NCI-H748 treated with DMSO at 0.1 percent for 48 hours (cell line): ENCODE measurements at places on chromosomes 16 and 17.
A peak's percentile ranks its signal among the peaks of the same experiment; 100 is the strongest.

DNA sequence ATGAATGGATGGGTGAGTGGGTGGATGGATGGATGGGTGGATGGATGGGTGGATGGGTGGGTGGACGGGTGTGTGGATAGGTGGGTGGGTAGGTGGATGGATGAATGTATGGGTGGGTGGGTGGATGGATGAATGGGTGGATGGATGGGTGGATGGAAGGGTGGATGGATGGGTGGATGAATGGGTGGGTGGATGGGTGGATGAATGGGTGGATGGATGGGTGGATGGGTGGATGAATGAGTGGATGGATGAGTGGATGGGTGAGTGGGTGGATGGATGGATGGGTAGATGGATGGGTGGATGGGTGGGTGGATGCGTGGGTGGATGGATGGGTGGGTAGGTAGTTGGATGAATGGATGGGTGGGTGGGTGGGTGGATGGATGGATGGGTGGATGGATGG, 13.2 kb upstream of the ATP2C2 start:
- no peak for DNase-seq

GRCh38 chr17:64092952-64093451, 36.9 kb downstream of the ERN1 start:
- DNase-seq: no peak

DNA sequence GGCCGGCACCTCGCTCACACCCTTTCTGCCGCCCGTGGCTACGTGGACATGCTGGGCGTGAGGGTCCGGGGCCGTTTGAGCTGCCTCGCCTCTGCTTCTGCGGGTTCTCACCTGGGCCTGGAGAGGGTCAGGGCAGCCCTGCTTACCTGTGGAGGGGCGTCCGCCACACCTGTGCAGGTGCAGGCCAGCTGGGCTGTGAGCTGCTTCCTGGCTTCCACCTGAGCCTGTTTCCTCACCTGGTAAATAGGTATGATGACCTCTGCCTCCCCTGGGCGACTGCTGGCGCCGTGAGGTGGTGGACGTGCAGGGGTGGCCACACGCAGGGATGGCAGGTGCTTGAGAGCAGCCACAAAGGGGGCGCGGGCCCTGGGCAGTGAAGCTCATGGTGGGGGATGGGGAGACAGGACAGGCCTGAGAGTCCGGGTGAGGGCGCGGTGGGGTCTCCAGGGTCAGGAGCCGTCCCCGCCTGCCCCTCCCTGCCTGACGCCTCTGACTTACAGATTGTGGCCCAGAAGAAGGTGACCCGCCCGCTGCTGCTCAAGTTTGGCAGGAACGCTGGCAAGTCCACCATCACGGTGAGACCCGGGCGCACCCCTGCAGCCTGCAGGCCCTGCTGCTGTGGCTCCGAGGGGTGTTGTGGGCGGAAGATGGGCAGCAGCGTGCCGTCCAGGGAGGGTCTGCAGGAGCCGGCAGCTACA, 7.8 kb downstream of the CPNE7 start:
- DNase-seq: no peak

- DNase-seq: no peak
Measured at GRCh38 chr17:8798846-8799569, at the start of gene MFSD6L. Gene MFSD6L, minus strand, starts transcription at chr17:8799365. Its CDS starts 245 bp downstream, at chr17:8799120.

GRCh38 chr17:55898195-55898594, 147.3 kb downstream of the PCTP start:
- DNase-seq: no peak

GRCh38 chr16:67663151-67663876, 2.6 kb downstream of the PARD6A start:
- no peak for DNase-seq

DNA sequence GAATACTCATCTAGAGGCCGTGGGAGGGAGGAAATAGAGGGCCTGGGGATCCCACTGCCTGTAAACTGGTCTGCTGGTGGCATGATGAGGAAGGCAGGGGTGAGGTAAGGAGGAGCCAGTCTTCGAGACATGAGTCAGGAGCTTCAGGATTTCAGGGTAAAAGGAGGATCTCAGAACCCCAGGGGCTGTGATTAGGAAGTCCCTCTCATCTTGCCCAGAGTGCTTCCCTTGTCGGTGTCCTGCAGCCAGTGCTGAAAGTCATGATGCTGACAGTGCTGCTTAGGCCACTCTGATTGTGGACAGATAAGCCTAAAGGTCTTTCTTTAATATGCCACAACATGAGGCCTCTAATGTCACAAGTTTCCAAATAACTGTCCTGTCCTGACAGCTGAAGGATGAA, 29.6 kb downstream of the COG4 start:
- DNase-seq: no peak

DNA sequence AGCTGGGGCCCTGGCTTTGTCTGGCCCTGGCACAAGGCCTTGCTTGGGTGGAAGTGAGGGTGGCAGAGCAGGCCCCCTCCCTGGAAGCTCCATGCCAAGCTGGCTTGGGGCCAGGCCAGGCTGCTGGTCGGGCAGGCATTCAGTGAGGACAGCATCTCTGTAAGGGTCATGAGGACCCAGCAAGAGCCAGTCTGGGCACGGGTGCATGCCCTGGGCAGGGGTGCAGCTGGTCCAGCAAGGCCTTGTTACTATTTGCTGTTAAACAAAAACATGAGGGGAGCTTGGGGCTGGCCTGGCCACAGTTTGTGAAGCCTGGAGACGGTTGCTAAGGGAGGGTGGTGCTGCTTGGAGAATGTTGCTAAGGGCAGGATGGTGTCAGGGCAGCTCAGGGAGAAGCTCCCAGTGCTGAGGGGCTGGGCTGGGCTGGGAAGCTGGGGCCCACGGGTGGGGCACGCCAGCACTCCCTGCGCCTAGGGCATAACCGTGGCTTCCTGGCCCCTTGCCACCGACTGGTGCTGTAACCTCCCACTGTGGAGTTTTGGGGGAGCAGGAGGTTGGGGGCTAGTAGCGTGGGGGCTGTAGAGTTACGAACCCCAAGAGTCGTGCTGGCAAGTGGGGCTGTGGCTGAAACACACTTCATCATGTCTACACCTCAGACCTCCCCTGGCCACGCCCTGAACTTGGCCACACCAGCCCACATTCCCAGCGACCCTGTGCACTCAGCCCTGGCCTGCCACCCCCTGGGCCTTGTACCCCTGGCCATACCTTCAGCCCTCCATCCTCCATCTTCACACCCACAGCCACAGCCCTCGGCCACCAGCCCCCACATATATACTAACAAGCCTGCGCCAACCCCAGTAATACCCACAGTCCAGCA, 1.6 kb downstream of the TPPP3 start:
- DNase-seq: peak; percentile 27

- DNase-seq: no peak
Measured at GRCh38 chr17:9487406-9487805, 88.2 kb downstream of the STX8 start.

GRCh38 chr17:28928061-28928460, 23.3 kb downstream of the PHF12 start:
- DNase-seq: no peak

GRCh38 chr17:35368081-35368830, 5.2 kb downstream of the SLFN11 start:
- no peak for DNase-seq

- no peak for DNase-seq
Measured at GRCh38 chr16:85335584-85336491, 223.6 kb upstream of the CIBAR2 start.

DNA sequence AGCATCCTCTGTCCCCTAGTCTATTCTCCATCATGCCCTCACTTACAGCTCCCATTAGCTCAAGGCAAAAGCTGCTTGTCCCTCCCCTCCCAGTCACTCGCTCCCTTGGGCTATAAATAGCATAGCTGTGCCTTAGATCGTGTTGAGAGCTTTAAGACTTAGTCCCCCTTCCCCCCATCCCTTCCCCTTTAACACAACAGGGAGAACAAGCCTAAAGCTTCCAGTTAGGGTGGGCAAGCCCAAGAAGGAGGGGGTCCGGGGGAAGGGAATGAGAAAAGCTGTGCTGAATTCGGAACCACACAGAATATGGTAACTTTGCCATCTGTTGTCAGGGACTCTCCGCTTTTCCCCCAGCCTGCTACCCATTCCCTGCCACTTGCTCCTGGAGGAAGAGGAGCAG, 4.9 kb upstream of the HIGD1B start:
- DNase-seq: no peak

DNA sequence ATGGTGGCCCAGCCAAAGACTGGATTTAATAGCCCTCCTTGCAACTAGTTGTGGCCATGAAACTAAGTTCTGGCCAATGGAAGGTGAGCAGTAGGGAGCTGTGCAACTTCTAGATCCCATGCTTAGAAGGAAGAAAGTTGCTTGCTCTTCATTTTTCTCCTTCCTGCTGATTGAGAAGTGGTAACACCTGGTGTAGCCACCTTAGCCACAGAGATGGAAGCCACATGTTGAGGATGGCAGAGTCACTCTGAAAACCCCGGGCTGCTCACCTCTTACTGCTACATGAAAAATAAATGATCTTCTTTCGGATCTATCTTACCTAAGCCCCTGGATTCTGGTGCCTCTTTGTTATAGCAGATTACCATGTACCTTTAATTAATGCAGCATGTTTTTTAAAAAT, 10.3 kb upstream of the ATP5MC1 start:
- DNase-seq: no peak

GRCh38 chr17:83151056-83151441, 71.6 kb downstream of the METRNL start:
- DNase-seq: no peak

DNA sequence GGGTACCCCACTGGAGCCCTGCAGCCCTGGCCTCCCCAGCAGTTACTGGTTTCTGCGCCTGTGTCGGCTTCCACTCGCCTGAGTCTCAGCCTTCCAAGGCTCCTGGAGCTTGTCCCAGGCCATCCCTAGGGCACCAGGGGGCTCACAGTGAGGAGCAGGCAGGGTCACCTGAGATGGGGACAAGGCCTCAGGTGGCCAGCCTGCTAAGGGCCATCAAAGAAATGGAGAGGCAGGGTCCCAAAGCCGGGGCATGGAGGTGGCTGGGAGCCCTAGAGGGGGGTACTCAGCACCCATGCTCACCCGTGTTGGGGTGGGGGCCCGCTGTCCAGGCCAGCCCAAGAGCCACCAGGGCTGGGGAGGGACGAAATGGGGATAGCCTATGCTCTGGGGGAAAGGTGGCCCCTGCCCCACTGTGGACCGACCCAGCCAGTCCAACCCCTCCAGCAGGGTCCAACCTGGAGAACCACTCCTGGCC, 1.3 kb downstream of the FASN start:
- no peak for DNase-seq

DNA sequence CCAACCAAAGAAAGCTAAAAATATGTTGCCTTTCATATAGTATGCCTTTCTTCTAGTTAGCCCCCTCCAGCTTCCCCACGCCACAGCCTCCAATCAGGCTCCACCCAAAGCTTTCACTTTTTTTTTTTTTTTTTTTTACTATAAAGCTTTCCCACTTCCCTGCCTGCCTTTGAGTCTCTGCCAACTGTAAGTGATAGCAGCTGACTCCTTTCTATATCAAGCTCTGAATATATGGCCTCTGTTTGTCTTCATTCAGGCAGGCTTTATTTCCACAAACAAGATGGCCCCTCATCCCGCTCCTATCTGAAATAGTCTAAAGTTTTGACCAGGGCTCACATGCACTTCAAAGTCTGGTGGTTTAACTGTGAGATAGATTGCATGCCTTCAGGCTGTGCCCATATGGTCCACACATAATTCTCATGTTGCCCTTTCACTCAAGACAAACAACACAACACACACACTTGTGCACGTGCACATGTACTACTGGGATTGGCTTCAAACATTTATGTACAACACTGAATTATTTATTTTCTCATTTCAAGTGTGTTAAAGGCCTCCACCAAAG, 39.8 kb upstream of the DYNLRB2 start:
- no peak for DNase-seq

DNA sequence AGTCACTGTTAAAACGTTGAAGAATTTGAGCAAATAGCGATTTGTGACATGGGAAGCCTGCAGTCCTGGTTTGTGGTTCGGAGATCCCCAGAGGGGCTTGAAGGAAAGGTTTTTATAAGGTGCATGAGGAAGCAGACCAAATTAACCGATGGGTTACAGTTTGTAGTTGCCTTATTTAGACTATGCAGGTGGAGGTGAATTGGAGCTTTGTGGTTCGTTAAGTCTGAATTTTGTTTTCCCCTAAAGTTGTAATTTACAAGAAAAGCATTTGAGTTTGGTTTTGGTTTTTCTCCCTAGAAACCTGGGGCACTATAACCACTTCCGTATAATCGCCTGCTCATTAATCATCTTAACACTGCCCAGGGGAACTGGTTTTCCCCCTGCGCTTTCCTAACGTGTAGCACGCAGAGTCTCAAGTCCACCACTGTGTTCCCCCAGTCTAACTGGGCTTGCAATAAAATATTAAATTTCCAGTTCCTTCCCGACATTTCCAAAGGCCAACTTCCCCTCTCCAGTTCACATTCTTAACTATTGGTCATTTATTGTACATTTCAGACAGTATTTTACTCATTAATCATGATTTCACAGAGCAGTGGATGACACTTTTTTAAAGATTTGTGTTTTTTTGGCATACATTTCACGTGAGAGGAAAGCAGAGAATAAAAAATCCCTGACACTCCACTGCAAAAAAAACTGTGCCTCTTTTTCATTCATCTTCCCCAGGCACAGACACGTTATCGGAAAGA, 932 bp downstream of the ZNF267 start:
- peak; percentile 12 for DNase-seq

DNA sequence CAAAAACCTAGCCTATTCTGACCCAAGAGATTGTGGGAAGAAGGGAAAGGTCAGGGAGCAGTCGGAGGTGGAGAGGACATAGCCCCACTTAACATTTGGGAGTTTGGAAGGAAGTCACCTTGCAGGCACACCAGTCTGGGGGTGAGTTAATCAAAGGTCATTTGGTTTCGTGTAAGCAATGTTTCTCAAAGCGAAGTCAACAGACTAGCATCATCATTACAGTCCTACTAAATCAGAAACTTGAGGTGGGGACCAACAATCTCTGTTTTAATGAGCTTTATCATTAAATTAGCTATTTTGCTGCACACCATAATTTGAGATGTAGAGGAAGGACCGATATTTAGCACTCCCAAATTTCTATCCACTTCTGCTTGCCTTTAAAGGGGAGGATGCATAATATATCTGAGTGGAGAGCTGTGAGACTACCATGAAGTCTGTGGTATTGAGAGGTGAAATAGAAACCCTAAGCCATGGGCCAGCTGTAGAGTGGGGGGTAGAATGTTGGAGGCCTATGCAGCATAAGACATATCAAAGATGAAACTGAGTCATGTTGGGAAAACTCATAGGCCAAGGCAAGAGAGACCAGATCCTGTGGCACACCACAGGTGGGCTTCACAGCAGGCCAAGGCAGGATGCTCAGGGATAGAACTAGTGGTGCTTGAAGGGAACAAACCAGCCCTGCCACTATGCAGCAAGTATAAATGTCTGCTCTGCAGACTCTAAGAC, 141.7 kb upstream of the ANKFN1 start:
- no peak for DNase-seq

GRCh38 chr17:5770441-5771270, 186.3 kb upstream of the NLRP1 start:
- DNase-seq: peak; percentile 84
